Vagina (tissue), 2 donors: ENCODE measurements at places on chromosomes 3 and 15. TPM values are rescaled to one million over a fixed set of nuclear protein-coding genes. Genes with fewer than 3 reads are reported as not detected.

The CAMK2N2 gene
- total RNA-seq: not detected

DNA sequence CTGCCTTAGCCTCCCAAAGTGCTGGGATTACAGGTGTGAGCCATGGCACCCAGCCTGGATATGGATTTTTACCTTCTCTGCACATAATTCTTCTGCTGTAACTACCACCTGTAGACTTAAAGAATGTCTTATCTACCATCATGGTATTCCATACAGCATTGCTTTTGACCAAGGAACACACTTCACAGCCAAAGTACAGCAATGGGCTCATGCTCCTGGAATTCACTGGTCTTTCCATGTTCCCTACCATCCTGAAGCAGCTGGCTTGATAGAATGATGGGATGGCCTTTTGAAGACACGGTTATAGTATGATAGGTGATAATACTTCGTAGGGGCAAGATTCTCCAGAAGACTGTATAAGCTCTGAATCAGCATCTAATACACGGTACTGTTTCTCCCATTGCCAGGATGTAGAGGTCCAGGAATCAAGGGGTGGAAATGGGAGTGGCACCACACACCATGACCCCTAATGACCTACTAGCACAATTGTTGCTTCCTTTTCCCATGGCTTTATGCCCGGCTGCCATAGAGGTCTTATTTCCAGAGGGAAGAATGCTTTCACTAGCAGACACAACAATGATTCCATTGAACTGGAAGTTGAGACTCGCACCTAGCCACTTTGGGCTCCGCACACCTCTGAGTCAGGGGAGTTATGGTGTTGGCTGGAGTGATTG, 60.9 kb upstream of the CDV3 start:
- no peak for DNase-seq
- no peak overlapping the region for H3K27ac ChIP-seq
- no peaks in the 10 kb centered on the region for H3K4me1 ChIP-seq
- H3K27me3 ChIP-seq: no peaks in the 10 kb centered on the region
- H3K4me3 ChIP-seq: no peak overlapping the region

The TSEN2 gene
- 16.0 TPM for total RNA-seq

DNA sequence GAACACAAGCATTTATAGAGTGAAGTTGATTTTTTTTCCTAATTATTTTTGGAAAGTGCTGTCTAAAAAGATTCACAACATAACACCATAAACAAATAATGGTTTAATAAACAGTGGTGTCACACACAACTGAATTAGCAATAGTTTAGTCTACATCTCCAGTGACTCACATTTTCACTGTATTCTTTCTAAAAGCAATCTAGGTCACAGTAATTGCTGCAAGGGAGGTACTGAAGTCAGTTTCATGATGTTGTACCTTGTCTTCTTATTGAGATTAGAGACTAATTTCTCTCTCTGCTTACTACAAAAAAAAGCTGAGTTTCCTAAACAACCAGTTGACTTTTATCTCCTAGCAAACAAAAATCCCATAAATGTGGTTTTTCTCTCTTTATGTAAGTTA, 29.6 kb downstream of the PLSCR4 start:
- no peaks in the 10 kb centered on the region for H3K27me3 ChIP-seq
- H3K4me3 ChIP-seq: no peak overlapping the region
- H3K27ac ChIP-seq: no peak overlapping the region
- no peak for DNase-seq
- no peaks in the 10 kb centered on the region for H3K4me1 ChIP-seq

DNA sequence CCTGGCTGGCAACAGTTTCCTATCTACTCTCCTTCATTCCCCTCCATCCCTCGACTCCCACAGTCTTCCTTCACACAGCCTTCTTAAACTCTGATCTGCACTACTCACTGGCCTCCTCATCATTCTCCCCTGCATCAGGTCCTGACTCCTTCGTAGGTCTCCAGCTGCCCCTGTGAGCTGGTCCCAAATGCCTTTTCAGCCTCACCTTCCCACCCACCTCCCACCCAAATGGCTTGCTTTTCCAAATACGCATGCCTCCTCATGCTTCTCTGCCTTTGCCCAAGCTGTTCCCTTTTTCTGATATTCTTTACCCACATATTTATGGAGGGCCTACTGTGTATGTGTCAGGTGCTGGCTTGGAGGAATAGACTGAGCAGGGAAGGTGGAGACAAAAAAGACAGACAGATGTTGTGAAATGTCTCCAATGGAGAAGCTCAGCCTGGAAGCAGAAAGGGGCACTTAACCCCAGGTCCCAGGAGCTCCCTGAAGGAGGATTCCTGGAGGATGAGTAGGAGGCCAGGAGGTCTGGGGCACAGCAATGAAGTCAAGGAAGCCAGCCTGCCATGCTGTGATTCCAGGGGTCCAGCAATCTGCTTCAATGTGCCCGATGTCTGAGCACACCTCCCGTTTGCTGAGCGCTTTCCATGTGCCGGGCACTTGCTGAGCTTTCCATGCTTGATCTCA, 252.2 kb downstream of the SHQ1 start:
- peaks cover 15% of the 10 kb centered on the region for H3K4me1 ChIP-seq
- no peak for DNase-seq
- H3K36me3 ChIP-seq: no peaks in the 10 kb centered on the region
- H3K4me3 ChIP-seq: no peak overlapping the region
- H3K27me3 ChIP-seq: no peaks in the 10 kb centered on the region
- H3K27ac ChIP-seq: no peak overlapping the region

The ARNT2 gene
- 8.1 TPM for total RNA-seq

The ZNF80 gene
- total RNA-seq: 0.74 TPM

The UCN2 gene
- total RNA-seq: 5.2 TPM

DNA sequence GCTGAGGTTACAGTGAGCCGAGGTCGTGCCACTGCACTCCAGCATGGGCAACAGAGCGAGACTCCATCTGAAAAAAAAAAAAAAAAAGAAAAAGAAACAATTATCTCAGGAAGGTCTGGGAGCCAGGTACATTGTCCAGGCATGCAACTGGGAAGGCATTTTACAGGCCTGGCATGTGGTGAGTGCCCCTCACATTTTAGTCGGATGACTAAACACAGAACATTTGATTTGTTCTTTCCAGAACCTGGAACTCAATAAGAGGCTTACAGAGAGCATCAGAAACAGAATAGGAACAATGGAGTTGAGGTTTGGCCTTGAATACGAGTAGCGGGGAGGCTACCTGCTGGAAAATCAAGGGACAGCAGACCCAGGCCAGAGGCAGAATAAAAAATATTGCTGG, 33.7 kb upstream of the IGF1R start:
- no peaks in the 10 kb centered on the region for H3K27me3 ChIP-seq
- H3K4me1 ChIP-seq: peaks cover 2% of the 10 kb centered on the region
- no peak overlapping the region for H3K27ac ChIP-seq

DNA sequence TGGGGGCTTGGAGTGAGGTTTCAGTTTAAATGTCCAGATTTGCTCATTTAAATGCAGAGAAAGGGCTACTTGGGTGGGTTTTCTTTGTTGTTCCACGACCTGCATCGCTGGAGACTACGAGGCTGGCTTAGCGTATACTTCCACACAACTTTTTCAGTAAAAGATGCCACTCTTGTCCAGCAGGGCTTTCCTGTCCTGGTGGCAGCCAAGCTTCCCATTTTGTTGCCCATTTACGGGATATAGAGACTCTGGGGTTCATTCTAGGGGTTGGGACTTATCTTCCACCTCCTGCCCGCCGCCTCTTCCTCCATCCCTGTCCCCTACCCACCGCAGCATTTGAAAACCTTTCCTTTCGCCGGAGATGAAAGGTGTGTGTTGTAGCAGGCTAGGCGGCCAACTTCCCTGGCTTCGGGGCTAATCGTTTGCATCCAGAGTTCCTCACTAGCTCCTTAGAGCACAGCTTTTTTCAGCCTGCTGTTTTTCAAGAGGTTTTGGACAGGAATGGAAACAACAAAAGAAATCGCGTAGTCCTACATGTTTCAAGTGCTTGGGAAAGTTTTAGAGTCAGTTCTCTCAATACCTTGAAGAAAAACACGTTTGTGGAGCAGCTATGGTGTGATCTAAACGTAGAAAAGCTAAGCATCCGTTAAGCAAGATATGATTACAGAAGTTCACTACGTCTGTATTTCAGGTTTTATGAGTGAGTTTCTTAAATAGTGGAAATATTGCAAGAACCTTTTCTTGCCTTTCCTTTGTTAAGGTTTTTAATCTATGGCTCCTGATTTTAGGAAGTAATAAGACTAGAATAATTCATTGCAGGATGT, 843 bp downstream of the CHRNA5 start:
- peak overlapping the region; percentile 75 for H3K4me3 ChIP-seq
- H3K27ac ChIP-seq: peak overlapping the region; percentile 40
- H3K27me3 ChIP-seq: no peaks in the 10 kb centered on the region
- H3K36me3 ChIP-seq: no peaks in the 10 kb centered on the region
- no peak for DNase-seq

DNA sequence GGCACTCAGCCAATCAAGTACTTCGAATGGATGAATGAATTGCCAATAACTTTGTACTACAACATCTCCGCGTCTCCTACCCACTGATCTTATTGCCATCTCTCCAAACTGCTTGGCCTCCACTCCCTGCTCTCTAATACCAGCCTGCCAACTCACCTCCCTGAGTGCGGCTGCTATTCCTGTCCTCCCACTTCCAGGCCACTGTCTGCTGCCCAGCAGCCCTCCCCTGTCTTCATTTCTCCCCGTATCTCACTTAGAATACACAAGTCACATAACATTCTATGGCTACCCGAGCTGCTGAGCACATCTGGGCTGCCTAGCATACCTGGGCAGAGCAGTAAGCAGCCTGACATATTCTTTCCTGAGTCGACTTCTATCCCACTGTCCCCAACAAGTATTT, 149.9 kb upstream of the LRTM1 start:
- H3K27me3 ChIP-seq: no peaks in the 10 kb centered on the region
- no peak overlapping the region for H3K27ac ChIP-seq
- no peak overlapping the region for H3K4me3 ChIP-seq
- no peaks in the 10 kb centered on the region for H3K4me1 ChIP-seq
- no peaks in the 10 kb centered on the region for H3K36me3 ChIP-seq

GRCh38 chr3:31288641-31289100, 244.1 kb upstream of the STT3B start:
- H3K27me3 ChIP-seq: no peaks in the 10 kb centered on the region
- H3K27ac ChIP-seq: no peak overlapping the region
- peaks cover 17% of the 10 kb centered on the region for H3K4me1 ChIP-seq
- no peak overlapping the region for H3K4me3 ChIP-seq

DNA sequence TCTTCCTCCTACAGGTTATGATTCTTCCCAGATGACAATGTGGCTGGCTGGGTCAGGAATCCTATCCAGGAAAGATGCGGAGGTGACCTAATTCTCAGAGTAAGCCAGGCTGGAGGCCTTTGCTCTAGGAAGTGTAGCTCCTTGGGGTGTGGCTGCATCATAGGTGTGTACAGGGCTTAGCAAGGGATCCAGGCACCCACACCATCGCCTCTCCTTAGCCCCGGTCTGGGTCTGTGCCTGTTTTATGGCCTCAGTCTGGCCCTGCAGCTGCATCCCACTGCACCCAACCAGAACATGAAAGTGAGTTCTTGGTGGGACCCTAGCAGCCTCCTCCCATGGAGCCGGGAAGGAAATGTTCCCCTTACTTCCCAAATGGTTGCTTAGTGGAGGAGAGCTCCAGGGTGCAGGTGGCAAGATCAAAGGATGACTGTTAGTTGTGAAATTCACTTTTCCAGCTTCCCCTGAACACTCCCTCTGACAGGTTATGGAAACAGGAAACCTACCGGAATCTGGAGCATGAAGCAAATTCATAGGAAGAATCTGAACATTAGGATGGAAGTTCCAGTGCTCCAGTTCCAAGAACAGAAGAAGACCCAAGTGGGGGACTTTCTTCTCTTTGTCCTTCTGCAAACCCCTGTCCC, 2.7 kb upstream of the AMOTL2 start:
- DNase-seq: no peak
- no peak overlapping the region for H3K4me3 ChIP-seq
- H3K36me3 ChIP-seq: no peaks in the 10 kb centered on the region
- no peaks in the 10 kb centered on the region for H3K27me3 ChIP-seq

The TMCO5A gene
- total RNA-seq: not detected

The NR2F2 gene
- 39.8 TPM for total RNA-seq

- H3K4me3 ChIP-seq: no peak overlapping the region
- H3K4me1 ChIP-seq: no peaks in the 10 kb centered on the region
- H3K27me3 ChIP-seq: no peaks in the 10 kb centered on the region
These were observed 55.4 kb downstream of the AGBL1 start for GRCh38 chr15:86135041-86135440.

The DUSP7 gene
- 59.9 TPM for total RNA-seq

DNA sequence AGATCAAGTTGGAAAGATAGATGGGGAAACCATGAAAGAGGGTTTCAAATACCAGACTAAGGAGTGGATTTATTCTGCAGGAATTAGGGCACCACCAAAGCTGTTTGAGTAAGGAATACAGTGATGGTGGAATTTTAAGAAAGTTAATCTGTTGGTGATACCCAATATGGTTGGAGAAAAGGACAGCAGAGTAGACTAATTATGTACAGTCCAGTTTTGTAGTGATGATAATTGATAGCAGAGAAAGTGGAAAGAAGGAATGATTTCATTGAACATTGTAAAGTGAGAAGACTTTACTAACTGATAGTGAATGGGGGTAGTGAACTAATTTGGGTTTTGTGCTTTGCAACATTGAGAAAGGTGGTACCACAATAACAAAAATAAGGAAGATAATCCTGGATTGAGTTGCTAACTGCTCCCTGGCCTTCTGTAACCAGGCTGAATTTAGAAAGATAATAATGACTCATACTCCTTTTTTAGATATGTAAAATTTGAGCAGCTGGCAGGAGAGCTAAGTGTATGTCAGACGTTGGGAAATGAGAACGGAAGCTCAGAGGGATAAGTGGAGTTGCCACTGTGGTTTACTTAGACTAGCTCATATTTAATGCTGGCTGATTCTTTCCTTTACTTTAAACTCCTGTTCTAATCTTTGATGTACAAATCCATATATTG, 16.9 kb downstream of the TCAIM start:
- DNase-seq: no peak
- H3K36me3 ChIP-seq: no peaks in the 10 kb centered on the region
- H3K4me1 ChIP-seq: no peaks in the 10 kb centered on the region
- H3K4me3 ChIP-seq: no peak overlapping the region
- no peaks in the 10 kb centered on the region for H3K27me3 ChIP-seq
- no peak overlapping the region for H3K27ac ChIP-seq

GRCh38 chr3:151303751-151304150, 12.9 kb downstream of the GPR87 start:
- no peaks in the 10 kb centered on the region for H3K36me3 ChIP-seq
- H3K4me1 ChIP-seq: peaks cover 17% of the 10 kb centered on the region
- no peak for DNase-seq
- no peak overlapping the region for H3K27ac ChIP-seq
- no peaks in the 10 kb centered on the region for H3K27me3 ChIP-seq
- H3K4me3 ChIP-seq: no peak overlapping the region

GRCh38 chr15:82570721-82571508, 30.7 kb upstream of the RPS17 start:
- DNase-seq: no peak
- H3K4me1 ChIP-seq: peaks cover 31% of the 10 kb centered on the region
- no peaks in the 10 kb centered on the region for H3K36me3 ChIP-seq
- peak overlapping the region; percentile 74 for H3K27ac ChIP-seq
- no peaks in the 10 kb centered on the region for H3K27me3 ChIP-seq
